CD4-positive, alpha-beta T cell treated with Interleukin-12 subunit alpha and Interleukin-12 subunit beta, for 1 hour (primary cell): ENCODE measurements at places on chromosomes 2 and 18.

DNA sequence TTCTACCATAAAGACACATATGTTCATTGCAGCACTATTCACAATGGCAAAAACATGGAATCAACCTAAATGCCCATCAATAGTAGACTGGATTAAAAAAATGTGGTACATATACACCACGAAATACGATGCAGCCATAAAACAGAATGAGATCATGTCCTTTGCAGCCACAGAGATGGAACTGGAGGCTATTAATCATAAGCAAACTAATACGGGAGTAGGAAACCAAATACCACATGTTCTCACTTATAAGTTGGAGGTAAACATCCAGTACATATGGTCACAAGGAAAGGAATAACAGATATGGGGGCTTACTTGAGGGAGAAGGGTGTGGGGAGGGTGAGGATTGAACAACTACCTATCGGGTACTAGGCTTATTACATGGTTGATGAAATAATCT is 7.7 kb downstream of the HMSD start:
- no peak for DNase-seq

DNA sequence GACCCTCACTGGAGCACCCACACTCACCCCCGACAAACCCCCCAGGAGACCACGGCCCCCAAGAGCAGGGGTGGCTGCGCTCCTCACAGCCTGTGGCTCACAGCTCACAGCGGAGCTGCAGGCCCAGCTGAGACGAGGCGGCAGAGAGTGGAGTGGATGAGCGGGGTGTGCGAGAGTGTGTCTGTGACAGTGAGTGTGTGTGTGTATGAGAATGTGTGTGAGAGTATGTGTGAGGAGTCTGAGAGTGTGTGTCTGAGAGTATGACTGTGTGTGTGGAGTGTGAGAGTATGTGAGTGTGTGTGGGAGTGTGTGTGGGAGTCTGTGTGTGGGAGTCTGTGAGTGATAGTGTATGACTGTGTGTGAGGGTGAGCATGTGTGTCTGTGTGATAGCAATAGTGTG is 55.3 kb upstream of the ID2 start:
- DNase-seq: no peak

- DNase-seq: no peak
These were observed 252.1 kb downstream of the ZNF521 start for GRCh38 chr18:25099895-25100294.

- peak; percentile 23 for DNase-seq
These were observed 6.5 kb downstream of the SPR start for GRCh38 chr2:72893594-72894319.

- no peak for DNase-seq
These were observed 879.0 kb downstream of the CBLN2 start for GRCh38 chr18:71665131-71665530.

DNA sequence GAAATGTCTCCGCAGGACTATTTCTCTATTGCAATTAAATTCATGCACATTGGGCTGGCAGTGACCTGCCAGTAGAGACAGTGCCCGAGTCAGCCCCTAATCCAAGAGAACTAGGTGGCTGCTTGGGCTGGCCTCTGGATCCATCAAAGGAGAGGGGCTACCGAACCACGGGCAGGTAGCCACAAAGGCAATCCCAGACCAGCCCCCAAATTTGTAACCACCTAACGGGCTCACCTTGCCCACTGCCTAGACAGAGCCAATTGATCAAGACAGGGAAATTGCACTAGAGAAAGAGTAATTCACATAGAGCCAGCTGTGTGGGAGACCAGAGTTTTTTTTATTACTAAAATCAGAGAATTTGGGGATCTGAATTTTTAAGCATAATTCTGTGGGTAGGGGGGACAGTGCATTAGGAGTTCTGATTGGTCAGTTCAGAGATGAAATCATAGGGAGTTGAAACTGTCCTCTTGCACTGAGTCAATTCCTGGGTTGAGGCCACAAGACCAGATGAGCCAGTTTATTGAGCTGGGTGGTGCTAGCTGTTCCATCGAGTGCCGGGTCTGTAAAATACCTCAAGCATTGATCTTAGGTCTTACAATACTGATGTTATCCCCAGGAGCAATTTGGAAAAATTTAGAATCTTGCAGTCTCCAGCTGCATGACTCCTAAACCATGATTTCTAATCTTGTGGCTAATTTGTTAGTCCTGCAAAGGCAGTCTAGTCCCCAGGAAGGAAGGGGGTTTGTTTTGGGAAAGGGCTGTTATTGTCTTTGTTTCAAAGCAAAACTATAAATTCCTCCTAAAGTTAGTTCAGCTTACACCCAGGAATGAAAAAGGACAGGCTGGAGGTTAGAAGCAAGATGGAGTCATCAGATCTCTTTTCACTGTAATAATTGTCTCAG is 260.4 kb upstream of the SP5 start:
- no peak for DNase-seq

GRCh38 chr2:124426625-124427024 is 401.5 kb downstream of the CNTNAP5 start:
- no peak for DNase-seq

DNA sequence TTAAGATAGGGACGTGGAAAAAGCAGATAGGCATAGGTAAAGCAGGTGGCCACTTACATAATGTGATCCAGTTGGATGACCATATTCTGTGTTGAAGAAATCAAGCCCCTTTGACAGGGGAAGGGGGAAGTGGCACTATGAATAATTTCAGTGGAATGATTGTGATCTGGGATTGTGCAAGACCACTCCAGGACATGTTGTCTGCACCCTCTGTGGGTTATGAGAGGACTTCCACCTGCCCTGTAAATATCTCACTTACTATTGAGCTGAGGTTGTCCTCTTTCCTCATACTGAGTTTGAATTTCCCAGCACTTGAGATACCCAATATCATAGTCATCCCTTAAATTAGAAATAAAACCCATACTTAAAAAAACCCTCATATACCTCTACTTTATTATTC is 220.7 kb downstream of the IRS1 start:
- no peak for DNase-seq

- no peak for DNase-seq
These were observed 101.7 kb upstream of the TFCP2L1 start for GRCh38 chr2:121386707-121387106.

GRCh38 chr2:172095146-172095904 is 7.4 kb downstream of the DLX2 start:
- DNase-seq: peak; percentile 83

- DNase-seq: no peak
These were observed 507 bp downstream of the CNNM4 start for GRCh38 chr2:96760986-96761832.

- peak; percentile 40 for DNase-seq
These were observed 9.2 kb downstream of the PTMA start for GRCh38 chr2:231717281-231718171.

DNA sequence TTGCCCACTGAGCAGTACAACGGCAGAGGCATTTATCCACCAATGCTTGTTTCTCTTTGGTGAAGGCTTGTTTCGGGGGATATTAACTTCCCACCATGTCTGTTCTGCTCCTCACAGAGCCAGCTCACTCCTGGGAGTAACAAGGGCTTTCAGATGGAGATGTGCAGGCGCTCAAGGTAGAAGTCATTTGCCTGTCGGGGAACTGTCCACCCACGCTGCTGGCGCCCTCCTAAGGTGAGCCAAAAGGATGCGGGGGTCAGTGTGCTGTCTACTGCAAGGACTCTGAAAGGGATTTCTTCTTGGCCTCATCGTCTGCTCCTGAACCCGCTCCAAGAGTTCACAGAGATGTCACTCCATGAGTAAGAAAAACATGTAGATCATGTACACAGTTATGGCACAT is 57.0 kb upstream of the CYRIA start:
- no peak for DNase-seq

DNA sequence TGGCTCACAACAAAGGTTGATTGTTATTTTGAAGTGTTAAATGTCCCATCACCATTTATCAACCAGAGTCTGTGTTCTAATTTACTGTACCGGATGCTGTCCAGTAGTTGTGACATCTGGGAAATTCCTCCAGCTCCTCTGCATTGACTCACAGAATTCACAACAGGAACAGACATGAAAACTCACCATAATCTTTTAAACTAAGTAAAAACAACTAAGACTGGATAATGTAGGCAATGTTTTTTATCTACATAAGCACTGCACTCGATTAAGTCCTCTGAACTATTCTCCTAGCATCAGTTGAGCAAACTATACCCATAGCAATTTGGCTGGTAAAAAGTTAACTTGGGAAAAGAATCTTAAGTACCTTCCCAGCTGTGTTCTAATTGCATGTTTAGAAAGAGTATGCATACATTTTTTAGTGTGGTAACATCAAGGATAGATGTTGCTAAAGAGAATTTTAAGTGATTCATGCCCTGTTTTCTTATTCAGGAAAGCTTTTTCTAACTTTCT is 42.9 kb upstream of the MYO1B start:
- DNase-seq: peak; percentile 26

DNA sequence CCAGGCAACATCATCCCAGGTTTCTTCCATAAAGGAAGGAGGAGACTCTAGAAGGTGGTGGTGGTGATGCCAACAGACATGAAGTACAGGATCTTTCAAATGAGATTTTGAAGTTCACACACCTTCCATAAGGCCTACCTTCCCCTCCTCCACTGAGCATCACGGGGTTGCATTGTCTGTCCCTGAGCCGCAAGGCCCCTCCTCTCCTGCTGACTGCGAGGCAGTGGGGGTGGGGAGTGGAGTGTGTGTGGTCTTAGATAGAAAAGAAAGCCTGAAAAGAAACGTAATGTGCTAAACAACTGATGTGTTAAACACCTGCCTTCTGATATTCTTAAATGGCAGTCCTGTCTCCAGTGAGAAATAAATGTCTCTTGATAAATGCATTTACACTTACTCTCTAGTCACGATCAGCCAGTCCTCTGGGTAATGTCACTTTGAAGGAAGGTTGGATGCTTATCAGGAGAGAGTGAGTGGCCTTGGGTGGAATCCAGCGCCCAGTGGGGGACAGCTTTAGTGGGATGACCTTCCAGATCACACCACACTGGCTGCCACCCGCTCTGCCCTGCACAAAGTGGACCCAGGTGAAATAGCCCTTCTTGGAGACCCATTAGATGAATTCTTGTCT is 5.5 kb upstream of the SCYGR5 start:
- DNase-seq: no peak

GRCh38 chr2:25251422-25252273 is 83.3 kb upstream of the POMC start:
- no peak for DNase-seq

DNA sequence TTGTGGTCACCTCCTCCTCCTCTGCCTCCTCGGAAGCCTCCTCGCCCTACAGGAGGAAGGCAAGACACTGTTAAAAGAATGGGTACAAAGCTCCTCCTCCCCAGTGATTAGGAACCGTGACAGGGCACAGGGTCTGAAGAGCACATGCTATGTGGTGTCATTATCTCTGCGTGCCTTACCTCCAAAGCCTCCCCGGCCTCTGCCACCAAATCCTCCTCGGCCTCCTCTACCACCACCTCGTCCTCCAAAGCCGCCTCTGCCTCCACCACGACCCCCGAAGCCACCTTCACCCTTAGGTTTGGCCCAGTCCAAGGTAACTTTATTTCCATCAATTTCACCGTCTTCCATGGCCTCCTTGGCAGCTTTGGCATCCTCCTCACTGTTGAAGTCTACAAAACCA is 9.1 kb downstream of the NCL start:
- no peak for DNase-seq

DNA sequence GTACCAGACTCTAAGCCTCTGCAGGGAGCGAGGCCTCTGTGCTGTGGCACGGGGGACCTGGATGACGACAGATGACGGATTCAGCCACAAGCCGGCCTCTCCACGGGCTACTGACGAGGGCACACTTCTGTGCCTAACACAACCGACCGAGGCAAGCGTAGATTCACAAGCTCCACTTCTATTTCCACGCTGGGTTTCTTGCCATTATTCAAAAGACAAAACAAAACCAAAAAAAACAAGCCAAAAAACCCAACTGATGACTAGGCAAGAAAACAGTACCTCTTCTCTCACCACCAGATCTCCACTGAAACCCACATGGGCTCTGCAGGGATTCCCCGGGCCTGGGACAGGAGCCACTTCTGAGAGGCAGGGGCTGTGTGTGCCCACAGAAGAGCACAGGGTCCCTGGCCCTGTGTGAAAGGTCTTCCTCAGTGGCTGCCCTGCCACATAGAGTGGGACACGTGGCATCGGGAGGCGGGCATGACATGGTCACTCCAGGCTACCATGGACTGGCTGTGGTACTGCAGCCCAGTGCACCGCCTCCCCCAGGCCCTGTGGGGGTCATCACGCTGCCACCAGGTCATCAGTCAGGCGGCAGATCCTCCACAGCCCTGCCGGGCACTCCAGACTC is 254.7 kb downstream of the HDAC4 start:
- no peak for DNase-seq

GRCh38 chr18:32139835-32140283 is 48.2 kb downstream of the RNF138 start:
- no peak for DNase-seq
